ENCODE measurements at places on chromosomes 5 and 9.

DNA sequence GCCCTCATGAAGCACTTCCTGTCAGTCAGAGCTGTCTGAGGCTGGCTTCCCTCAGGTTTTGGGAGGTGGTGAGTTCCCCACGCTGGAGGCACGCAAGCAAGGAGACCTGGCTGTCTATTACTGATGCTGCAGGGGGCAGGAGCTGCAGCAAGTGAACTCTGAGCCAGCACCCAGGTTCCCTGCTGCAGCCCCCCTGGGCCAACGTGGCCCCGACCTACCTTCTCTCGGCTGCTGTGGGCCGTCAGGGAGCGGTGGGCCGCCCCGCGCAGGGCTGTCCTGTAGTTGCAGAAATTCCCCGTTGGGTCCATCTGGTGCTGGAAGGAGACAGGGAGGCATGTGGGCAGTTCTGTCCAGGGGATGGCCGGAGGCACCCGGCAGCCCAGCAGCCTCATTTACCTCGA, 46.8 kb upstream of the RNF130 start:
- DNase-seq: no peak

- no peak for DNase-seq
Observed at GRCh38 chr5:28808967-28809810, 1770.8 kb upstream of the CDH9 start.

GRCh38 chr5:178642351-178642909, 15.6 kb upstream of the CLK4 start:
- peak; percentile 57 for DNase-seq

DNA sequence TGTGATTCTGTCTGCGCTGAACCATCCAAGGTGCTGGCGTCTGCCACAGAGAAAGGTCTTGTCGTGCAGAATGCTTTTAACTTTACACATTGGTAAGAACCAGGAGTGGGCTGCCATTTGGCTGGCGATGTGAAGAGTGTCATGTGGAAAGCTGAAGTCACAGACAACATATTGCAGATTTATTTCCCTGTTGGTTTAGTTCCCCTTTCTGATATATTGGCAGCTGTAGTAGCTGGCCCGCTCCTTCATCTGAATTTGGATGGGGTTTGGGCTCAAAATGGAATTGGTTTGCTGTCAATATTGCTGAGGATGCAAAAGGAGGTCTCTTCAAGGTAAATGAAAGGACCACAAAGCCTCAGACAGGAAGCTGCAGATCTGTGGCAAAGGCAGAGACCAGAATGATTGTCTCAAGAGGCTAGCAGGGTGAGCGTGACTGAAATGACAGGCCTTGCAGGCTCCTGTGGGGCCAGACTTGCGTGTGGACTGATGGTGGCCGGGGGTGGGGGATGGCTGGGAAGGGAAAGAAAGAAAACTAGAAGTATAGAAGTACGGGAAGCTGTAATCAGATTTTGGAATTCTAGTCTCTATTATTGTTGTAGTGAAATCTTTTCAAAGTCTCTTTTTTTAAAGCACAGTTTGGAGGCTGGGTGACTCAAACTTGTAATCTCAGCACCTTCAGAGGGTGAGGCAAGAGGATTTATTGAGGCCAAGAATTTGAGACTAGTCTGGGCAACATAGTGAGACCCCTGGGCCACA, 25.1 kb upstream of the CD180 start:
- DNase-seq: no peak

- DNase-seq: no peak
Observed at GRCh38 chr5:145984072-145984471, 47.7 kb downstream of the SH3RF2 start.

- DNase-seq: no peak
Observed at GRCh38 chr5:73129143-73129542, 8.8 kb downstream of the TMEM171 start.

- DNase-seq: no peak
Observed at GRCh38 chr5:116738615-116739261, 164.1 kb upstream of the SEMA6A start.

DNA sequence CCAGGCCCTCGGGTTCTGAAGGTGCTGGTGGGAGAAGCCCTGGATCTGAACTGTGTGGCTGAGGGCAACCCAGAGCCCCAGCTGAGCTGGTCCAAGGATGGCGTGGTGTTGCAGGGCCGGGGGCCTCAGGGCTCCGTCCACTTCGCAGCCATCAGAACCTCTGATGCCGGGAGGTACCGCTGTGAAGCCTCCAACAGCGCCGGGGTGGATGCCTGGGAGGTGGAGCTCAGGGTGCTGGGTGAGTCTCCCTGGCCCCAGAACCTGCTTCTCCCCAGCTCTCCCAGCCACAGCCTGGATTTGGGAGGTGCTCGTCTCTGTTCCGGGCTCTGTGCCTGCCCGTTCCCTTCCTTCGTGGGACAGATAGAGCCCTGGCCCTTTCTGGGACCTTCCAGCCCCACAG, 75.6 kb downstream of the HMCN2 start:
- no peak for DNase-seq

- DNase-seq: no peak
Observed at GRCh38 chr9:126470241-126470993, 143.3 kb upstream of the LMX1B start.

DNA sequence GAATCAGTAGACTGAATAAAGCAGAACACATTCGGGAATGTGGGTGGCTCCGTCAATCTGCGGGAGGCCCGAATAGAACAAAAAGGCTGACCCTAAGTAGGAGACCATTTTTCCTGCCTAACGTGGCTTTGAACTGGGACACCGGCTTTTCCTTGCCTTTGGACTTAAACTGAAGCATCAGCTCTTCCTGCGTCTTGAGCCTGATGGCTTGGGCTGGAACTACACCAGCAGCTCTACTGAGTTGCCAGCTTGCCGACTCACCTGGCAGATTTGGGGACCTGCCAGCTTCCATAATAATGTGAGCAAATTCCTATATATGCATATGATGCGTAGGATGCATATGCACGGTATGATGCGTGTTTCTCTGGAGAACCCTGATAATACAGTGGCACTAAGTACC, 111.3 kb downstream of the DAPK1 start:
- no peak for DNase-seq

Data from AG10803 (cell line).